ENCODE measurements at places on chromosomes 12 and 14.

GRCh38 chr14:101588990-101589389 lies 27.7 kb downstream of the DIO3 start:
- no peak for DNase-seq

GRCh38 chr12:13203034-13203922 lies 6.8 kb downstream of the EMP1 start:
- DNase-seq: no peak

DNA sequence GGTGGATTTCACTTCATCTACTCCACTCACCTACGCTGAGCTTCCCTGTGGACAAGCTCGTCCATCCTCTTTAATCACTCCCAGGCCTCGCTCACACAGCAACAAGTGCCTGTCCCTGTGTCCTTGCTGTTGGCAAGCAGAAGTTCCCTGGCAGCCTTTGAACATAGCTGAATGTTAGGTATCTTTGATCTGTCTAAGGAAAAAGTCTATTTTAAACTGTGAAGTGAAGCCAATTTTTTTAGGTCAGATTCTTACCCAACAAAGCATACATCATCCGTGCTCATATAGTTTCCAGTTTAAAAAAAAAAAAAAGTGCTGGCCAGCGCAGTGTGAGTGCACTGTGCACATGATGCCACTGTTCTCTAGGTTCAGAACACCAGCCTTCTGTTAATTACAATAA lies 36.3 kb downstream of the PPP2R5C start:
- DNase-seq: no peak

- DNase-seq: no peak
These were observed 4.0 kb upstream of the YEATS4 start for GRCh38 chr12:69355363-69356028.

- DNase-seq: no peak
These were observed 44.2 kb downstream of the TTC8 start for GRCh38 chr14:88868558-88869159.

DNA sequence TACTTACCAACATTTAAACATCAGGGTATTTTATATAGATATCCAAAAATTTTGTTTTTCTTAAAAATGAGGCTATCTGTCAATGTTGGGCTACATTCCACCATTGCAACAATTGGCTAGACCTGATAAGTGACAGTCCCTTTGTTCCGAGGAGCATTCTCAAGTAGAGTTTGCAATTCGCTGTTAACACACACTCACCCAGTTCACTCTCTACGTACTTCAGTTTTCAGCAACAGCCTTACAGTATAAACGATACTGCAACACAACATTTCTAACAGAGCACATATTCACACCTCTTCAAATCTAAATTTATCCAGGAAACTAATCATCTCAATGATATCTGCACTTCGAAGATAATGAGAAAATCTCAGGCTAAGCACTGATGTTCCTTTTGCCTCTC lies 393.5 kb downstream of the NAV3 start:
- no peak for DNase-seq

GRCh38 chr12:5295996-5296395 lies 135.9 kb upstream of the NTF3 start:
- no peak for DNase-seq

- no peak for DNase-seq
These were observed 323.8 kb downstream of the RAD51B start for GRCh38 chr14:68143341-68143841.

GRCh38 chr12:105076098-105076497 lies 8.2 kb downstream of the ALDH1L2 start:
- no peak for DNase-seq

DNA sequence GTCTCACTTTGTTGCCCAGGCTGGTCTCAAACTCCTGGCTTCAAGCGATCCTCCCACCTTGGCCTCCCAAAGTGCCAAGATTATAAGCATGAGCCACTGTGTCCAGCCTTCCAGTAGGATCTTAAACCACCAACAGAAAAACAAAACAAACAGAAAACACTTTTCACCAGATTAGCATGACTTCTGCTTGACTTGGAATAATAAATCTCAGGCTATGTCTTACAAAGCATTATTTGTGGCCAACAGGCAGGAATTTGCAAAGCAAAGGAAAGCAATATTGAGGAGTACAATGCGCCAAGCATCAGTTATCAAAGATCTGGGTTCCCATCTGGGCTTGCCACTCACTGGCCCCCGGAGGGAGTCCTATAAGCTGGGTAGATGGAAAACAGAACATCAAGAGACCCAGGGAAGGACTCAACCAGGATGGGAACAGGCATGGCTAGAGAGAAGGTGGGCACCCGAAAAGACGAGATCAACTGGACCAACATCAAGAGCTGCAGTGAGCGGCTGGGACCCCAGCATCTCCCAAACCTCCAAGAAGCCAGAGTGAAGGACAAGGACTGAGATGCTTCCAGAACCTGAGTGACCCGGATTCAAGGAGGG lies 101.2 kb downstream of the TMEM30B start:
- DNase-seq: no peak

GRCh38 chr12:112191840-112192321 lies 66.5 kb downstream of the TRAFD1 start:
- DNase-seq: no peak

DNA sequence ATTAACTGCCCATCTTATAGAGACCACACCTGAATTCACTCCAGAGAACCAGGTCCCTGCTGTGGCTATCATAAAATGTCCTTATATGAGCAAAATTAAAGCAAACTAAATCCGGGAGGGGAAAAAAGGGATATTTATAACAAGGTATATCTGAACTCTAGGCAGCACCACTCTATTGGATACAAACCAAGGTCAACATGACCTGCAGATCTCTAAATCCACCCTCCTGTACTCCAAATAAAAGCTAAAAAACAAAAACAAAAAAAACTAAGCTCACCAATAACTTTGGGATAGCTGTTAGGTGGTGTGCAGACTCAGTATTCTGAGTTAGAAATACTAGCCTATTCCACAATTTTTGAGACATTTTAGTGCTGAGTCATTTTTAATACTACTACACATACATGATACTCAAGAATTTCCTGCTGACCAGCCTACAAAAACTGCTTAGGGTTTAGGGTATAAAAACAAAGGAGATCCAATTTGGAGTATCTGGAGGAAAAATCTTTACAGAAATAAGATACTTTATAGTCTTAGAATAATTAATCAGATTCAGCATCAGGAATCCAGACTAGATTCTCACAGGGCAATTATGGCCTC lies 46.6 kb upstream of the LTBP2 start:
- no peak for DNase-seq

GRCh38 chr14:44963775-44964380 lies 1.9 kb downstream of the TOGARAM1 start:
- DNase-seq: no peak

DNA sequence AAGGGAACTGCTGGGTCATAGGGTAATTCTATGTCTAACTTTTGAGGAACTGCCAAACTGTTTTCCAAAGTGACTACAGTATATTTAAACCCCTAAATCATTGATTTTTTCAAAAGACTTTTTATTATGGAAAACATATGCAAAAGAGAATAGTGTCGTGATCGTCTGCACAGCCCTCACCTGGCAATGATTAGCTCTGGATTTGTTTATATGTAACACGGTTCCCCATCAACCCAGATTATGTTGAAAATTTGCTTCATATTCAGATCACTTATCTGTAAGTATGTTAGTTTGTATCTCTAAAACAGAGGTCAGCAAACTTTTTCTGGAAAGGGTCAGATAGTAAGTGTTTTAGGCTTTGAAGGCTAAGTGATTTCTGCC lies 52.7 kb downstream of the CCDC92 start:
- no peak for DNase-seq

DNA sequence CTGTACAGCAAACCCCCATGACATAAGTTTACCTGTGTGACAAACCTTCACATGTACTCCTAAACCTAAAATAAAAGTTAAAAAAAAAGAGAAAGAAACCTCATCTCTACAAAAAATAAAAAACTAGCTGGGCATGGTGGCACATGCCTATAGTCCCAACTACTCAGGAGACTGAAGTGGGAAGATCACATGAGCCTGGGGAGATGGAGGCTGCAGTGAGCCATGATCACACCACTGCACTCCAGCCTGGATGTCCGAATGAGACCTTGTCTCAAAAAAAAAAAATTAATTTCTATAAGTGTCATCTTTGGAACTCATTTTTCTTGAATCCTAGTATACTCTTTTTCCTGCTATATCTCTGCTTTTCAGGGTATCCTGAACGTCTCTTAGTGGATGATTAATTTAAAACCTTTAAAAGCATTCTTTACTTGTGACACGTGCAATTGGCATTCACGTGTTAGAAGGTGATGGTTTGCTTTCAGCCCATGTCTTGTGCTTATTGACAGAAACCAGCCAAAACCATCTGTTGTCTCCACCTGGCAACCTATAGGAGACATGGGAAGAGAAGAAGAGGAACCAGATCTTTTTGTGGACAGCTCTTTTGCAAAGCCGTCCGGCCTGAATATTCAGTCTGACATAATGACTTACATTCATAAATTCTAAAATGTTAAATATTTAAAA lies 30.6 kb upstream of the PPFIBP1 start:
- peak; percentile 12 for DNase-seq

DNA sequence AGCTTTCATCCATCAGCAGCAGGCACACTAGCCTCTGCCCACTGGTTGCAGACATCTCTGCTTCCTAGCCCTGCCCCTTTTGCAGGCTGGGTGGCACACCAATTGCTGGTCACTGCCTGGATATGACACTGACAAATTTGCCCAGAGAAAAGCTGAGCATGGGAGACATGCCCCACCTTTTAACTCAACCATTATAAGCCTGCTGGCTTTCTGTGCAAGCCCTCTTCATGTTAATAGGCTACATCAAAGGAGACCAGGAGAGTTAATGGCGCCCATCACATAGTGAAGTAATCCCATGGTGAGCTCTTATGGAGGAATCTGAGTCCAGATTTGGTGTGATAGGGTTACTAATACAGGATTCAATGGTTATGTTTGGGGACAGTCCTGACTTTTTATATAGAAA lies 139.2 kb downstream of the KICS2 start:
- no peak for DNase-seq

- DNase-seq: no peak
These were observed 39.1 kb downstream of the FNTB start for GRCh38 chr14:65025818-65026217.

DNA sequence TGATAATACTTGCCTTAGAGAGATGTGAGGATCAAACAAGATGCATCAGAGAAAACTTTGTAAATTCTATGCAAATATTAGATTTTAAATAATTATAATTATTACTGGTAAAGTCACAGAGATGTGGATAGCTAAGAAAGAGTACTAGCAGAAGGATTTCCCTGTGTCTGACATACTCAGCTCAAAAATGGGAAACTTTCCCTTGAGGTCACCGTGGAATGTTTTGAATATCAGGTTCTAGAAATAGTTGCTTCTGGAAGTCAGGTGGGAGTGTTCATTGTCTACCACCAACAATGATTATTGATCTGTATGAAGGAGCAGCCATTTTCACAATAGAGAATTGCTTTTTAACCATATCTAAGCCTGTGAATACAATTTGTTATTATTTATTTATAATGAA lies 71.7 kb downstream of the FLRT2 start:
- DNase-seq: no peak

GRCh38 chr12:115623764-115624334 lies 653.6 kb downstream of the MED13L start:
- no peak for DNase-seq

- no peak for DNase-seq
These were observed 12.4 kb downstream of the ATF7 start for GRCh38 chr12:53613821-53614220.

GRCh38 chr14:39694341-39694740 lies 262.1 kb upstream of the FBXO33 start:
- no peak for DNase-seq

DNA sequence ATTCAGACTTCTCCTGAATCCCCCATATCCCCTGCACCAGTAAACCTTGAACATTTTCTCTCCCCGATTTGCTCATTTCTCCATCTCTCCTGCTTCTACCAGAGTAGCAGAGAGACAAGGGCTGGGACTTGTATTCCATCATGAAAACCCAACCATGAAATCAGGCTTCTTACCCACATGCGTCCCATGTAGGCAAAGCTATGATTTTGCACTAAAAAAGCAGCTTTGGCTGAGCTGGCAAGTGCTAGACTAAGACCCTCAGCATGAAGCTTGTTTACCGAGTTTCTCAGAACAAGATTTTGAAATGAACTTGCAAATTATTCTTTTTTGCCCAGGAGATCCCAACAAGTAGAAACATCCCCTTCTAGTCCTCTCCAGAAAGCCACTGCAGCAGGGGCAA lies 80.3 kb upstream of the RFLNA start:
- DNase-seq: no peak

GRCh38 chr12:52356031-52356761 lies 11.1 kb downstream of the KRT85 start:
- DNase-seq: no peak

DNA sequence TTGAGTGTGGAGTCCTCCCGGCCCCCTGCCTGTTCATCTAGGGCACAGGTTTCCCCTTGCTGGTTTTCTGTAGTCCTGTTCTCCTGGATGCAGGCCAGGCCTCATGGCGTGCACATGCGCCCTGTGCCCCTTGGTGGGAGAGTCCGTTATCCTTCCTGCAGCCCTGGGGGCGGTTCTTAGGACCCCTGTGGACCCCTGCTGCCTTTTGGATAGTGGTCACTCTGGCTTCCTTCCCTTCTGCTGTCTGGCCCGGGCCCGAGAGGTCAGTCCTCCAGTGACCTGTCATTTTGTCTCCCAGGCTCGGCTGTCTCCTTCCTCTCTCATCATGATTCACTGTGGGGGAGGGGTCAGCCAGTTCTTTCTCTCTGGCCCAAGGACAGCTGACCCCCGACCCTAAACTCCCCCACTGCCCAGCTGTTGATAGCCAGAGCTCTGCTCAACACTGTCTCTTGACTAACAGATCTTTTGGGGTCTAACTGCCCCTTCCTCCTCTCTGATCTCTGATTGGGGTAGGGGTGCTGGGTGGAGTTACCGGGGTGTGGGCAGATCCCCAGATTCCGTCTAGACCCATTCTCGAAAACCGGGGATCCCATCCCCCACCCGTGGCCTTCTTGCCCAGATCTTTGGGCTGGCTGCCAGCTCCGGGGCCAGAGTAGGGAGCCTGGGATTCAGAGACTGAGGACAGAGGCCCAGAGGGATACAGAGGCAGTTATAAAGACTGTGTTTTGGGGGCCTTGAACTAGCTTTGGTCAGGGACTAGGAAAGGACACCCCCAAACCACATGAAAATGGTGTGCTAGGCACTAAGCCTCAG lies 7.0 kb downstream of the CCND2 start:
- DNase-seq: no peak

Measured in urothelium cell line (cell line).